Stimulated activated CD8-positive, alpha-beta memory T cell treated with anti-CD3 and anti-CD28 coated beads, Interleukin-4, amount 100 ng/mL, for 1 hour (primary cell): ENCODE measurements at places on chromosomes 16 and 17.

DNA sequence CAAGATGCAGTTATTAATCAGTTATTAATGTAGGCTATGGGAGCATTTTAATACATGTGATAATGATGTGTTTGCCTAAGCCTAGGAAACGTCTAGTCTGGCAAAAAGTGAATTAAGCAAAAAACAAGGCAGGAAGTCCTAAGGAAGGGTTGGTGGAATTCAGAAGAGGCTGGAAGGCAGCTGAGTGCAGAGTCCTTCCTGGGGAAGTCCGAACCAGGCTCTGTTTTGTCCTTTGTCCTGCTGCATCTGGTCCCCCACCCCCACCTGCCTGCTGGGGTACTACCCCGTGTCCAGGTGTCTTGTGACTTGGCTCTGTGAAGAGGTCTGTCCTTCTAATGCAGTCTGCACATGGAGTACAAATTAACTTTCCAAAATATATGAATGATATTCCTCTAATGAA, 1.5 kb upstream of the MYH10 start:
- DNase-seq: no peak

GRCh38 chr16:75111514-75111940, 5.1 kb downstream of the LDHD start:
- DNase-seq: no peak

- no peak for DNase-seq
These were observed 5.5 kb upstream of the MNT start for GRCh38 chr17:2406271-2406902.

DNA sequence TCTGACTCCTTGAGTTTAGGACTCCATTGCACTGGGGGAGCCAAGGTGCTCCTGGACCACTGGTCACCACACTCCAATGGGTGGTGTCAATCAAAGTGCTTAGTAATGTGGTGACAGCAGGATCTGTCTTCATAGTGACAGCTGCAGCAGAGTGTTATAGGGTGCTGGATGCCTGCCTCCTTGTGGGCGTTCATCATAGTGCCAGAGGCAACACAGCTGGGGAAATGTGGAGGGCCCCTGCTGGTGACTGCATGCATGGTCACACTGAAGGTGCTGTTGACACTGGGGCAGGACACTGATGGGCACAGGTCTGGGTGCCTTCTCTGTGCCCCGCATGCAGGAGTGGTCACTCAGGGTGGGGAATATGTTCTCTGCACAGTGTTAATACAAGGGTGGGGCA, 177.5 kb upstream of the CDH8 start:
- DNase-seq: no peak

GRCh38 chr16:13896543-13897182, 23.3 kb upstream of the ERCC4 start:
- no peak for DNase-seq

DNA sequence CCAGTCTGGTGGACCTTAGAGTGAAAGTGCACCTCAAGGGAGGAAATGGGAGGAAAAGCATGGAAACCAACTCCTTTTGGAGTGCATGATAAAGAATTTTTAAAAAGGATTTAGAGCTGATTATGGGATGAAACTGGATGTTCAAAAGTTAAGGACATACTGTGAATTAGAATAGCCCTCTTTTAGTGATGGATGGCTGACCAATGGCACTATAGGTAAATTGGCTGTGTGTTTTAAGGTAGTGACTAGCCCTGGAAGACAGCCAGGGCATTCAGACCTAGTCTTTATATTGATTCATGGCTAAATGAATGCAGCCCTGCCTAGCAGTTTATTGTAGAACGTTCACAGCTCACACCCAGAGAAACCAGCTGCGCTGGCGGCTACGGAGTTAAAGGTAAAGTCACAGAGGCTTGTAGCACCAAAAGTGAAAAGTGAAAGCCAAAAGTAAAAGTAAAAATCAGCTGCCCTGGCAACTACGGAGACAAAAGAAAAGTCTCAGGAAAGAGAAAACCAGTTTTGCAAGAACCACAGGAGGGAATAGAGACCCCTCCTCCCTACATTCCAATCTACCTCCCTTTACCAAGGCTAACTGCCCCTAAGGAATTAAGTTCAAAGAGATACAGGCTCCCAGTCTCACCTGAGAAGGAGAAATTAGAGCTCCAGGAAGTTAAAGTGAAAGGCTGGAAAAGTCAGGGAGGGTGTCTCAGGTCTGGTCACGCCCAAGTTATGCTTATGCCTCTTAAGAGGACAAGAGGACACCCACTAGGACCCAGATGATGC, 21.8 kb downstream of the ACSM1 start:
- DNase-seq: no peak

DNA sequence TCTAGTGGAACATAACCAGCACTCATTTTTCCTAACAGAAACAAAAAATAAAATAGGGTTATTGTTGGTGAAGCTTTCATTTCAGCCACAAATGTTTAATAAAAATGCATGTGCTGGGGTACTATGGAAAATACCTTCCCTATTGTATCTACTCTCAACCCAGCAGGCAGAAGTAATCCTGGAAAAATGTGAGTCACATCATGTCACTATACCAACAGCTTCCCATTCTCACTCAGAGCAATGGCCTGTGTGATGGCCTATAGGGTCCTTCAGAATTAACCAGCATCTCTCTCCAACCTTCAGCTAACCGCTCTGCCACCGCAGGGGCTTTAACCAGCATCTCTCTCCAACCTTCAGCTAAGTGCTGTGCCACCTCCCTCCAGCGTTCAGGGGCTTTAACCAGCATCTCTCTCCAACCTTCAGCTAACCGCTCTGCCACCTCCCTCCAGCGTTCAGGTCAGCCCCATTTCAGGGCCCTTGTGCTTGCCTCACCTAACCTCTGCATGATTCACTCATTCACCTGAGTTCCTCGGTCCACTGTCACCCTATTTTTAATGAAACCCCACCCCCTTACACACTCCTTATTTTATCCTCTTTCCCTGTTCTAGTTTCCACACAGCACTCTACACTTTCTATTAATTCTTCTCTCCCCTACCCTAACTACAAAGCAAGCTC, 34.0 kb downstream of the UBE2G1 start:
- DNase-seq: no peak

DNA sequence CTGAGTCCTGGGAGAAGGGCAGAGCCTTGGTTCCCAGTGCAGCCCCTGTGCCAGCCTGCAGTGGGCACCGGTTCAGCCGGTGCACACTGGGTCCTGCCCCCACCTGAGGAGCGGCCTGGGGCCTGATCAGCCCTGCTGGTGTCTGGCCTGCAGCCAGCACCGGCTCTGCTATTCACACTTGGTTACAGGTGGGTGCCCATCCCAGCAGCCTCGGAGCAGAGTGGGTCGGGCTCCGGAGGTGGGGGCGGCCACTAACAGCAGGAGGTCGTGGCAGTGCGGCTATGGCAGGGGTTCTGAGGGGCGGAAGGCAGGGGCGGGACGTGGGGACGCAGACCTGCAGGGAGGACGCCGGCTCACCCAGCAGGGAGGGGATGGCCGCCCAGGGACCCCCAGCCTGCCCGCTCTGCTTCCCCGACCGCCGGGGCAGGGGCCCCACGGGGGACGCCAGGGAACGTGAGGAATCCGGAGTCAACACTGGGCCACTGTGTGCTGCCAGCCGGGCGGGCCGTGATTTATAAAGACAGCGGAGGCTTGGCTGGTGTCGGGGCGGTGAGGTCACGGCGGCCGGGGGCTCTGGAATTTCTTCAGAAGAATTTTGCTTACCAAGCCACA, 20.3 kb downstream of the METRNL start:
- DNase-seq: no peak

- no peak for DNase-seq
These were observed 7.1 kb upstream of the SRCAP start for GRCh38 chr16:30691907-30692306.

DNA sequence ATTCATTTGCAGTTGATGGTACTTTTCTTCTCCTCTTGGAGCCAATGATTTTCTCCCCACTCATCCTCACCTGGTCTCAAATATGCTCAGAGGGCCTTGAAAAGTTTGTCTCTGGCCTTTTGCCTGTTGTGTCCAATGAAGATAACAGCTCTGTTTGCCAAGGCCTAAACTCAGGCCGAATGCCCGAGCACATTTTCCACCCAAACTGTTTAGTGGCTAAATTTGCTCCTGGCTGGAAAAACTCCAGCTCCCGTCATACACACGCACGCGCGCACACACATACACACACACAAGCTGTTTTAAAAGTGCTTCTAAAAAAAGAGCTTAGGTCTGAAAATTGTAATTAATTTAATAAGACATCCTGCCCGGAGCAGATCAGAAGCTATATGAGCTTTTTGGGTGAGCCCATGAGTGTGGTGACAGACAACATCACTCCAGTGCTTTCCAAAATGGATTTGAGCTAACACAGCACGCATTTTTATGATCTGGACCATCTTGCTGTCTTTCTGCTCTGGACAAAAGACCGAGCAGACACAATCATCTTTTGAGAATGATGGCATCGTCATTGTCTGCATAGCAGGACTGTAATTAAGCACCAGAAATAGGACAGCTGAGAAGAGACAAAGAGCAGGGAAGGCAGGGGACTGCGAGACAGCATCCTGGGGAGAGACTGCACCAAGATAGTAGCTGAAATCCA, 48.9 kb downstream of the IRX6 start:
- no peak for DNase-seq

GRCh38 chr16:27408012-27408601, 6.1 kb downstream of the IL21R start:
- peak; percentile 18 for DNase-seq

DNA sequence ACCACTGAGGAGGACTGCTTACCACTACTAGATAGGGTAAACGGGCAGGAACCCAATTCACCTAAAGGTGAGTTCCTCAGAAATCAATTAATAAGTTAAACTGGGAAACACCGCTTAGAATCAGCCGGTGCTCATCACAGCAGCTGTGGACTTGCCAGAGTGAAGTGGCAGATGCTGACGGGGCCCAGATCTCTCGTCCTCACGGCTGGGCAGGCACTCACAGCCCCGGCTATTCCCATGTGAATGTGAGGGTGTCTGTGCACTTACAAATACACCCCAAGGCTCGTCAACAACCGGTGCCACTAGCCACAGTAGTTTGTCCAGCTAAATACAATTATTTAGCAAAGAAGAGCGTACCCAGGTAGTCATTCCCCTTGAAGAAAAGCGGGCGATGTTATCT, 29.7 kb downstream of the MBTPS1 start:
- DNase-seq: no peak

- no peak for DNase-seq
These were observed 5.8 kb upstream of the RFFL start for GRCh38 chr17:35069311-35069710.

DNA sequence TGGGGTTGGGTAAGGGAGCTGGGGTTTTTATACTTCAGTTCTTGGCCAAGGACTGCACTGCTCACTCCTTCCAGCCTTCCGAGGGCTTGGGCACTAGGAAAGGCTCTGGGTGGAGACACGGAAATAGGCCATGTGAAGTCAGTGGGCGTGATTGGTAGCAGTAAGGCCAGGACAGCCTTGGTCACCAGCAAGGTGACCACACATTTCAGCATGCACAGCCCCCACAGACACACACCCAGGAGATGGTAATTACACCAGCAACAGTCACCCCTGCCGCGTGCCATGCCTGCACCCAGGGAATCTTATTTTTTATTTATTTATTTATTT, 252.5 kb downstream of the SEC14L1 start:
- DNase-seq: no peak

- no peak for DNase-seq
These were observed 66.2 kb upstream of the MTMR4 start for GRCh38 chr17:58580671-58581070.

DNA sequence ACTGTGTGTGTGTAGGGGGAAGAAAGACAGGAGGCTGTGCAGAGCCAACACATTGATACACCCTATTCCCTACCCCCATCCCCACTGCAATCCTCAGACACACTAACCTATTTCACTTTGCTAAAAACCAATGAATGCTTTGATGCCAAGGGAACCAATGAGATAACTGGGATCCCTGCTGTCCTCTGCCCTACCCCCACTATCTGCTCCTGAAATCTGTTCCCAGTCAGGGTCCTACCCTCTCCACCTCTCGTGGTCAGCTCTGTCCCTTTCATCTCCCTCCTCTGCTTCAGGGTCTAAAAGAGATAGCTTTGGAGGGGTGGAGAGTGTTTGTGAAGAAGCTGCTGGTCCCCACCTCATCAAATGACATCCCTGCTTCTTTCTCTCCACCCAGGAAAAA, 19.1 kb upstream of the SP6 start:
- no peak for DNase-seq

GRCh38 chr16:4691666-4692412, 1.5 kb upstream of the NUDT16L1 start:
- DNase-seq: no peak

DNA sequence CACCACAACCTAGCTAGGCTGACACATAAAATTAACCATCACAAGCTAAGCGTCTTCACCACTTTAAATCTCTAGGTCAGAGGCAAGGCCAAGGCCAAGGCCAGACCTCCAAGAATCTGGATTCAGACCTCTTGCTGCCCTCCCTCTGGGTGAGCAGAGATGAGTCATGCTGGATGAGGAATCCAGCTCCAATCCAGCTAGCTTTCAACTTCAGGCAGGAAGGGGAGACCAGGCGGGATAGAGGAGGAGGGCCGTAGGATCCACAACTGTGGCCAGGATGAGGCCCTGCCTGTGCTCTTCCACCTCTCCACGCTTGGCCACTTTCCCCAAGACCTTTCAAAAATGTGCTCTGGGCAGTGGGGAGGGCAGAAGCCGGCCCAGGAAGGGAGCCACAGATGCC, 14.7 kb downstream of the LRRC75A start:
- no peak for DNase-seq

GRCh38 chr17:10018461-10018891, 113.4 kb upstream of the RCVRN start:
- DNase-seq: no peak

DNA sequence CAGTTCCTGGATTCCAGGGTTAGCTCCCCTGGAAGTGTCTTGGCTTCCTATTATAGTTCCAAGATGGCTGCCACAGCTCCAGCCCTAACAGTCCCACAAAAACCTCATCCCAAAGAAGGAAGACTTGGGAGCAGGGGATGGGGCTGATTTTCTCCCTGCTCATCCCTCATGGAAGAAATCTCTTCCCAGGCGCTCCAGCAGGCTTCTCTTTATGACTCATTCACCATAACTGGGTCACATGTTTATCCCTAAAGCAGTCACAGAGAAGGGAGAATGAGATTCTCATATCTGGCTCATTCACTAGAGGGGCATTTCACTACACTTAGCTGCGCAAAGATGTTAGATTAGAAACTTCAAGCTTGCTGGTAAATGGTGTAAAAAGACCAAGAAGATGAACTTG, 206.5 kb upstream of the IRX3 start:
- no peak for DNase-seq

DNA sequence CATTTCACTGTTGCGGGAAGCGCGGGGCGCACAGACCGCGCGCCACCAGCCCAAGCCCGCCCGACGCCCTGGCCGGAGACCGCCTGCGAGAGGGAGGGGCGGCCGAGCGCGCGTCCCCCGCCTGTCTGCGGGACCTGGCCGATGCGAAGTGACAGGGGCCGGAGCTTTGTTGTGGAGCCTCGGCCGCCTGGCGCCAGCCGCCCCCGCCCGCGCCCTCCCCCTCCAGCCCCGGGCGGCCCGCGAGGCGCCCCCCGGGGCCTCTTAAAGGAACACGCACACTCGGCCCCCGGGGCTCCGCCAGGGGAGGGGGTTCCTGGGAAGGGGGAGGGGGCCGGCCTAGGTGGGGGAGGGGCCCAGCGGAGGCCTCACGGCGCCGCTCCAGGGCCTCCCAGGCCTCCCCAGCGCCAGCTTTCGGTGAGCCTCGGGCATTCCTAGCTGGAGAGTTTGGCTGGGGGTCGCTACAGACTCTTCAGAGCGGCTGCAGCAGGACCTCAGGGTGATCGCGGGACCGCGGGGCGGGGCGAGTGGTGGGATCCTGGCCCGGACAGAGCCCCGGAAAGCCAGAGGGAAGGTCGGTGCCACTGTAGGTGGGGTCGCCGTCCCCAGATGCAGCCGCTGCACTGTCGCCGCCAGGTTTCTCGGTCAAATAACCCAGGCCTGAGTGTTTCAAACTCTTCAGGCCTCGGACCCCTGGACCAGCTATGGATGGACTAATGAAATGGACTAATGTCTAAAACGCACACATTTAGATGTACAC, 2.4 kb upstream of the TBX2 start:
- no peak for DNase-seq
